NB4 (cell line): ENCODE measurements at places on chromosomes 13 and 19.

DNA sequence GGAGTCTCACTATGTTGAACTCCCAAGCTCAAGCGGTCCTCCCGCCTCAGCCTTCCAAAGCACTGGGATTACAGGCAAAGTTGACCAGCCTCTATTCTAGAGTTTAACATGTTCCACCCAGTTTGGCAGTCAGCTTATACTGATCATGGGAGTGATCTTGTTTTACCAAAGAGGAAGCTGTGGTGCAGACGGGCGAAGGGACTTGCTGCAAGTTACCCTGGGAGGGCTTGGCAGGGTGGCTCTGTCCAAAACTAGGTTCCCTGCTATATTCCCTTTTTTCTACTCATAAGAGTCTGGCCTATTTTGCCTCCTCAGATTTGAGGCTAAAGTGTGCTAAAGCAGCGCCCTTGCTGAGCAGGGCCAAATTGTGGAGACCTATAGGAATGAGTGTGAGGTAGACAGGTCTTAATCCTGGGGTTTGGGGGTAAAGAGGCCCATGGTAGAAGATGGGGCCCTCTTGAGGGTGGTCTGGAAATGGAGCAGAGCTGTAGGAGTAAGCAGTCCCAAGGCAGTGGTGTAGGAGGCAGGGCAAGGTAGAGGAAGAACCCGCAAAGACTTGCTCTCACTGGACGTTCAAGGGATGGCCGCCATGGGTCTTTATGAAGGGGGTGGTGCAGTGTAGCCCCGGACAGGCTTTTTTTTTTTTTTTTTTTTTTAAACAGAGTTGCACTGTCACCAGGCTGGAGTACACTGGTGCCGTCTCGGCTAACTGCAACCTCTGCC is 3.3 kb downstream of the RPS19 start:
- DNase-seq = peak; percentile 59

DNA sequence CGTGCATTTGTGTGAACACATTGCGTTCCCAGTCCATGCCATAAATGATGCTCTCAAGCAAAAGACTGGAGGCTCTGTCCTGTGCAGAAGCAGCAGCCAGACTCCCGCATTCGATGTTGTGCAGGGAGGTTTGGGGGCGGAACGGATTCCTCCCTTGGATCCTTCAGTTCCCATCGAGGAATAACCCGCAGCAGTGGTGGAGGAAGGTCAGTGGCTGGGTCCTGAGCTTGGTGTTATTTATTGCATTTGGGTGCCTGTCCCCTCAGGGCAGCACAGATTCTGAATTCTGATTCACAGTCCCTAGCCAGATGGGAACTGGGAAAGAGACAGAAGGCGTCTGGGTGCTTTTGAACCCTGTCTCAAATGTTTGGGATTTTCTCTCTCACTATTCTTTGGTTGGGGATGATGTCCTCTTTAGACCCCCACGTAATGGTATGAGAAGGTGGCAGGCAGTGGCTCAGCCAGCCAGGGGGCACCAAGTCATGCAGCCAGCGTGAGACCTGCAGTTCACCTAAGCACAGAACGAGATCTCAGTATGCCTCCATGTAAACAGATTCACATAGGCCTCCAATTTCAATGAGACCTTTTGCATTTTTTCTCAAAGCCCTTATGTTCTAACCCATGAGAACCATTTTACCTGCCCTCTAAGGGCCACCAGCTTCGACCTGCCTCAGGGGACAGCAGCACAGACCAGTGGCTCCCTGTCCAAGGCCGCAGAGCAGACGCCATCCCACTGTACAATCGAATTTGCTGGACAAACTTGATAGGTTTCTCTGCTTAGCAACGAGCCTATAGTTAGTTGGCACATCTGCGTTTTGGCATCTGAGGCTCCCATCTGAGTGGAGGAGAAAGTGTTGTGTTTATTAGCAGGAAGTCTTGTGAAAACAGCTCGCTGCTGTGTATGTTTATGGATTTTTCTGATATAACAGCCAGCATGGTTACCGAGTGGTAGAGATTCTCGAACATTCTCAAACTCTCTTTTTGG is 17.8 kb downstream of the KCTD15 start:
- no peak for DNase-seq

- DNase-seq = no peak
These were observed 7.8 kb upstream of the KLF16 start for GRCh38 chr19:1871140-1871597.

DNA sequence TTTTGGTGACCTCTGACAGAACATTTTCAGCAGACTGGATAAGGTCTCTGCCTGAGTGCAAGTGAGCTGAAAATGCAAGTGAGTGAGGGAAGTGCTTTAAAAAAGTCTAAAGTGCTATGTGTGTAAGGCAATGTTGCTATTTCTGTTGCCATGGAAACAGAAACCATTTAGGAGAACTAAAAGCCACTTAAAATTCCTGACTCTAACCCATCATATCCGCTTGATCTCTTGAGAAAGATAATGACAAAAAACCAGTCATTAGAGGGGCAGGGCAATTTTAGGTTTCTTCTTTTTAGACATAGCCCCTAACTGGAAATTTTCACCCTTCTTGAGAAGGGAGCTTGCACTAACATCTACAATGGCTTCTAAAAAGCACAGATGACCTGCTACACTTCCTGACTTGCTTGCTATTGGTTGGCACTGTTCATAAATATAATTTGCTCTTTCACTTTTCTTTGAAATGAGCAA is at the start of gene CYSLTR2:
Gene CYSLTR2, plus strand, starts transcription at position 458 of the 468 bp plus-strand sequence. CDS start 52,889 bp downstream, outside the sequence.
- peak; percentile 11 for DNase-seq

DNA sequence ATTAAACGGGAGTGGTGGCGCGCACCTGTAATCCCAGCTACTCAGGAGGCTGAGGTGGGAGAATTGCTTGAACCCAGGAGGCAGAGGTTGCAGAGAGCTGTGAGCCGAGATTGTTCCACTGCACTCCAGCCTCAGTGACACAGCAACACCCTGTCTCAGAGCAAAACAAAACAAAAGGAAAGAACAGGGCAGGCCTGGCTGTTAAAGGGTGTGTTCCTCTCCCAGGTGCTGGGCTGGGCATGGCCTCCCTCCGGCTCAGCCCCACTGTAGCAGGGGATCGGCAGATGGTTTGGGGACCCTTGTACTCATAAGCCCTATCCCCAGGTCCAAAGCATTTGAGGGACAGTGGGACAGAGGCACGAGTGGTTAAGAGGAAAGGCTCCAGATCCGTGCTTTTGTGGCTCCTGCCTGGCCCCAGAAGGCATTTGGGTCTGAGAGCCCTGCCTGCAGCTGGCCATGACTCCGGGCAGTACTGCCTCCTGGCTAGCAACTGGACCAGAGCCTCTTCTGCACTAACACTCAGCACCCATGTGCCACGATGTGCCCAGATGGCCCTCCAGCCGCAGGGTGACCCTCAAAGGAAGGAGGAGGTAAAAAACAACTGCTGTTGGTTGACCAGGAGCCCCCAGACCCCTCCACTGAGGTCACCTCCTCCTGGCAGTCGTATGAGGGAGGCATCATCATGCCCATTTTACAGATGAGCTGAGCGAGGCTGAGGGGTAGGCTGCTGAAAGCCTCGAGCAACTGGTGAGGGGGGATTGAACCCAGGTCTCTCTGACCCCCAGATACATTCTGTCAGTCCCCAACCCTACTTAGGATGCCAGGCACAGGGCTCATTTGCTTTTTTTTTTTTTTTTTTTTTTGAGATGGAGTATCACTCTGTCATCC is 10.0 kb downstream of the RFX1 start:
- DNase-seq = no peak

GRCh38 chr19:18726846-18727245 is 43.4 kb downstream of the CRTC1 start:
- DNase-seq = no peak

DNA sequence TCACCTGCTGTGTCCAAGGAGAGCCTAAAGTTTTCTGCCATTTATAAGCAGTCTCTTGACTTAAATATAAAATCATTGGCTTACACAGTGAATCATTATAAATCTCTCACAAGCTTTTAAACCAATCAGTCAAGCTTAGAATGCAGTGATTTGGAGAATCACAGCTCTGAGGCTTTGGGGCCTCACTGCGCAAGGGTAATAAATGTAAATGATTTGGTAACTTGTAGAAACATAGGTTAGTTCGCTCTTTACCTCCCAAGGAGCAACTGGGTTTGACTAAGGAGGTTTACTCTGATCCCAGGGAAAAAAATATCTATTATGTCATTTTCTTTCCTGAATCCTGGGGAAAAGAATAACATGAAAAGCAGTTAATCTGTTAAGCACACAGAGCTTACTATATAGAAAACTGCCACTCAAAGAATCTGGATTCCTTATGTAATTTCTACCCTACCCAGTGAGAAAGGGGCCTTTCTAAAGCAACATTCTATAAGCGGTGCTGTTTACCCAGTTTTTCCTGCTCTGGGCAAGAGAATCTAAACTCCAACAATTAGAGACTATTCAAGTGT is 128.2 kb downstream of the MZT1 start:
- no peak for DNase-seq
